Natural killer cell treated with Interleukin-12 subunit alpha and Interleukin-12 subunit beta and Interleukin-15 and Interleukin-18, amount 100 ng/mL, for 72 hours (primary cell): ENCODE measurements at places on chromosomes 7 and 10. TPM values are rescaled to one million over a fixed set of nuclear protein-coding genes. Genes with fewer than 3 reads are reported as not detected.

DNA sequence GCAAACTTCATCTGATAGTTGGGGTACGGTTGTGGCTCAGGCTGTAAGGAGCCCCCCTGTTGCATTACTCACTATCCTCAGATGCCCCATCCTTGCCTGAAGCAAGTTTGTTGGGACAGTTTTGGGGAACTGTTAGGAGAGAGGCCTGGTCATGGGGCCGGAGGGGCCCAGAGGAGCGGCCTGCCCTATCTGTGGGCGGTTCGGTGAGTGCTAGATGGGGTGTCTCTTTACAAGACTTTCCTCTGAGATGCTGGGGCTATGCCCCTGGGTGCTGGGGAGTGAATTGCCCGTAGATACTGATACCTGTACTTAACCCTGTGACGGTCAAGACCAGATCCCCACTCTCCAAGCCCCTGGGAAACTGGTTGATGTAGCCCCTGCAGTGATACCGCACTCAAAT is 12.4 kb downstream of the CUX1 start:
- no peak for DNase-seq

DNA sequence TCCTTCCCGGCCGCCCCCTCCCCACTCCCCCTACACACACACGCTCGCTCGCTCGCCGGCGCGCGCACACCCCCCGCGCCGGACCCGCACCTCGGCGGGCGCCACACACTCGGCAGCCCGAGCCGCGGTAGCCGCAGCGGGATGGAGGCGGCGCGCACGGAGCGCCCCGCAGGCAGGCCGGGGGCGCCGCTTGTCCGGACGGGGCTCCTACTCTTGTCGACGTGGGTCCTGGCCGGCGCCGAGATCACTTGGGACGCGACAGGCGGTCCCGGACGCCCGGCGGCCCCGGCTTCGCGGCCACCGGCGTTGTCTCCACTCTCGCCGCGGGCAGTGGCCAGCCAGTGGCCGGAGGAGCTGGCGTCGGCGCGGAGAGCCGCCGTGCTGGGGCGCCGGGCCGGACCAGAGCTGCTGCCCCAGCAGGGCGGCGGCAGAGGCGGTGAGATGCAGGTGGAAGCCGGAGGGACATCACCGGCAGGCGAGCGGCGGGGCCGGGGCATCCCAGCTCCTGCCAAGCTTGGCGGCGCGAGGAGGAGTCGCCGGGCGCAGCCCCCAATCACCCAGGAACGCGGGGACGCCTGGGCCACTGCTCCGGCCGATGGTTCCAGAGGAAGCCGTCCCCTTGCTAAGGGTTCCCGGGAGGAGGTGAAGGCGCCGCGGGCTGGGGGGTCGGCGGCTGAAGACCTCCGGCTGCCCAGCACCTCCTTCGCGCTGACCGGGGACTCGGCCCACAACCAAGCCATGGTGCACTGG is at the start of gene SORCS3:
SORCS3 (plus strand) TSS at position 104 of the 750 bp plus-strand sequence.
- DNase-seq, result no peak

DNA sequence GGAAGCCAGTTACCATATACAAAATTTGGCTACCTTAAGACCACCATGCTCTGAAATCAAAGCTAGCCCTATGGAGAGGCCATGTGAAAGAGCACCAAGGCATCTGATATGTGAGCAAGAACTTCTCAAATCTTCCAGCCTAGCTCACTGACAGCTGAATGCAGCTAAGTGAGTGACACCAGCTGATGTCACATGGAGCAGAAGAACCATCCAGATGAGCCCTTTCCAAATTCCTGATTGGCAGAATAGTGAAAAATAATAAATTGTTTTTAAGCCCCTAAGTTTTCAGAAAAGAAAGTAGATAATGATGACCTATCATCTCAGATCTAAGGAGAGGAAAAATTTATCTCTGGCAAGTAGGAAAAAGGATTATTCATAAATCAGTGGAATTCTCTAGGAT is 85.6 kb downstream of the CRTAC1 start:
- DNase-seq, result no peak

GRCh38 chr10:96301616-96302015 is 2.6 kb upstream of the DNTT start:
- DNase-seq, result no peak

DNA sequence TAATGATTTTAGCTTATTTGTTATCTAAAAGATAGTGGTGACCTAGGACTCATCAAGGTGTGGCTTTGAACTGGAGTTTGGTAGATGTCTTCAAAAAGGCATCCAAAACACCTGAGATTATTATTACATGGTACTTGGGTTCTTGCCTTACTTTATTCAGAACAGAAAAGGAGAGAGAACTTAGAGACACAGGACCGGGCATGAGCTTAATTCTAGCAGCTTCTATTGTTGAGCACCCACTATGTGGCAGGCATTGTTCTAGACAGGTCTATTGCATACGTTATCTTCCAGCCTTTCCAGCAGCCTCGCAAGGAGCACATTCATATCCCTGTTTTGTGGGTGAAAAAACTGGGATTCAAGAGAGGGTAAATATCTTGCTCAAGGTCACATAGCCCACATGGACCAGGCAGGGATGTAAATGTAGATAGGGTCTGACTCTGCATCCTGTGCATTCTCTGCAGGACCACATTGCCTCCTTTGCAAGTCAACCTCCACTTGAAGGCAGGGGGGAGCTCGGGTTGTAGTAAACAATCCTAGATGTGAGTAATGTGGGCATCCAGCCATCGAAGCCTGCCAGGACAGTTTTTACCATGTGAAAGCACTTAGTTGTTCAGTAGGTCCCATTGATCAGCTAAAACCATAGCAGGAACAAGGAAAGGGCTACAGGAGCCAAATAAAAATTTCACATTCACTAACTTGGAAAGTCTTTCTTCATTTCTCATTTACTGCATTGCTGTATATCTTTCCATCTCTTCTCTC is 551.4 kb downstream of the LRMDA start:
- no peak for DNase-seq

DNA sequence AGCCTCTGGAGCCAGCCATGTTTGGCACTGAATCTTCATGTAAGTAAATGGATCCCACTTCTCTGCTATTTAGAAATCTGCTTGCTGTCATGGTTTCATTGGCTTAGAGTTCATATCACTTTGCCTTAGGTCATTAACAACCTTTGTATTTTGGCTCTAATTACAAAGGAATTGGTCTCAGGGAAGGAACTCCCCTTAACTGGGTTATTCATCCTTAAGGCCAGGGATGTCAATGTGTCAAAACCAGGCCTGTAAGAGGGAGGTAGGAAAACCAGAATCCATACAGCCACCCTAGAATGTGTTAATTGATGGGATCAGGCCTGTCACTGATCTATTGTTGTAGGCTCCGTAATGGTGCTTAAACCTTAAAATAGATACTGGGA is 67.3 kb downstream of the ST7 start:
- DNase-seq, result no peak

DNA sequence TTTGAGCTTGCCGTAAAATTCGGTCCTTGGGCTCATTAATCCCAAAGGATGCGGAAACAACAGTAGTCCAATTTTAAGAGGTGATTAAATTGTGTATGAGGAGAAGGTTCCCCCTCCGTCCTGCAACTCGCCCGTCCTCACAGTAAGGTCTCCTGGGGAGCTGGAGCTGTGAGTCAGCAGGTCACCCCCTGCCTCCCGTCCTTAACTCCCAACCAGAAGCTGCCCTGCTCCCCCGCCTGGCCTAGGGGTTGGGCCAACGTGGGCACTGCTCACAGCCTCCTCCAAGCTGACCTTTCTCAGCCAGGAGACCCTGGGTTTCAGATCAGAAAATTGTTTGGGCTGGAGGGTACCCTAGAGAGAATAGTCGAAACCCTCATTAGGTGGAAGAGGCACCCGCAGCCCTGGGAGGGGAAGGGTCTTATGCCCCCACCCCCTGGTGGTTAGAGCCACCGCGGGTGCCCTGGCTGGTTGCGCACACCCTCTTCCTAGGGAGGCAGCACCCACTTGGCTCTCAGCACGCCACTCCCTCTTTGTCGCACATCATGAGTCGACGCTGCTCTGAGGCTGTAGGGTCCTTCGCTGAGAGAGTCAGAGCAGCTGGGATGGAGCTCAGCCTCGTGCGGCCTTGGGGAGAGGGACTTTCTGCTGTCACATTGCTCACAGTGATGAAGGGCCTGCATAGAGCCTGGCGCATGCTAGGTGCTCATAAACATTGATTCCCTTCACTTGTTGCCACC is 131.2 kb downstream of the TACC2 start:
- DNase-seq, result no peak

- no peak for DNase-seq
Measured at GRCh38 chr10:131937836-131938235, 37.0 kb downstream of the PPP2R2D start.

DNA sequence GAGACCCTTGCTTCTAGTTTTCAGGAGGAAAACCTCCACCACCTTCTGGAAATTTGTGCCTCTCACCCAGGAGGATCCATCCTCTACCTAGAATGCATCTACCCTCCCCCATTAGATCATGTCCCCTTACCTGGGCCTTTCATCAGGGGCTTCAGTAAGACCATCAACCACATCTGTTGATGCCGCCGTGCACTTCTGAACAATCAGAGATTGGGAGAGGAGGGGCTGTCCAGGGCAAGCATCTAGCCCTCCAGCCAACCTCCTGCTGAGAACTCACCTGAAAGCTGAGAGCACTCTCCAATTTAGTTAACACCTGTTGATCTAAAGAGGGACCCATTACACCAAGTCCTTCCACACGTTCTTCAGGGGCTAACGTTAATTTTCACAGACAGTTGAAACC is 57.6 kb upstream of the PIK3CG start:
- no peak for DNase-seq

DNA sequence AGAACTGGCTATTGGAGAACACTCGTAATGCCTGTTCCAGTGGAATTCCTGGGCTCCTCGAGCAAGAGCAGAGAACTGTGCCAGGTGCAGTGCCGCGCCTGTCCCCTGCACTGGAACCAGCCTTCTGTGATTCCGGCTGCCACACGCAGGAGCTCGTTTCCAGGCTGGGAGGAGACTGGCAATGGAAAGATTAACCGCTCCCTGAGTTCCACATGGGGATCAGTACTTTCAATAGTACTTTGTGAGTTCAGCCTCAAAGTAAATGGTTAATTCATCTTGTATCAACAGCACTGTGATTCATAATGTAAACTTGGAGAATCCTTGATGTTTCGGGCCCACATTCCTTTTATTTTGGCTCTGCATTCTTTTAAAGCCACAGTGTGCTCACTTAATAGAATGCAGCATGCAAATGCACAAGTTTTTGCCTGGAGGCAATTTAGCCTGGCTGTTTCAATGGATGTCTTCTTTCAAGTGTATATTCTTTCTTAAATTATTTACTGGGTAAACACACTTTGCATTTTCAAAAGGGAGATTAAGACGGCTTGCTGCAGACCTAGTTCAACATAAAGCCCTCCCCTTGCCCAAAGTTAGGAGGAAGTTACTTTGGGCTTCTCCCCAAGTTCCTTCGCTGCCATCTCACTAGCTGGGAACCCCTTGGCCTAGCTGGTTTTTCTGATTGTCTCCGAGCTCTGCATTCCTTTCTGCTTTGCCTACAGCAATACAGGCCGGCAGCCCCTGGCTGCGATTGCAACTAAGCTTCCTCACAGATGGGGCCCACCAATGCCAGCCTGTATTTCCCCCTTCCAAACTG is 138.1 kb upstream of the TCF7L2 start:
- no peak for DNase-seq

- no peak for DNase-seq
Measured at GRCh38 chr10:51371743-51372142, 297.5 kb downstream of the PRKG1 start.

DNA sequence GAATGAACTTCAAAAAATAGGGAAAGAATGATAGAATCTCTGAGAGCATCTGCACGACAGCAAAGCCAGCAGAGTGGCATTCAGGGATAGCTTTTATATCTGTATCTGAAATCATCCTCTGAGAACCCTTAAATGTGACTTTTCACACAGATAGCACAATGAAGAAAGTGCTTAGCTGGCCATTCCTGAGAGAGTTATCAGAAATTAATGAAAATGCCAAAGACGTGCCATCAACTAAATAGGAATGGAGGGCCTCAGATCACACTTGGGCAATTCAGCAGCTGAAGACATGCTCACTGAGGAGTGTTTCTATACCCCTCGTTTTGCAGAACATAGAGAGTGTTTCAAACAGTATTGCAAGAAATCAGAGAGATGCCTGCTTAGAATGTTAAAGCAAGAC is 51.6 kb downstream of the AKR1B1 start:
- DNase-seq, result no peak

GRCh38 chr10:7264313-7264756 is 146.5 kb downstream of the SFMBT2 start:
- DNase-seq, result no peak

- DNase-seq, result no peak
Measured at GRCh38 chr7:44105832-44106231, 1.7 kb downstream of the AEBP1 start.

- DNase-seq, result no peak
Measured at GRCh38 chr10:21831986-21832820, 171.3 kb downstream of the DNAJC1 start.

- no peak for DNase-seq
Measured at GRCh38 chr10:131184503-131184902, 127.0 kb downstream of the TCERG1L start.

GRCh38 chr7:128197589-128197988 is 43.5 kb upstream of the LEP start:
- DNase-seq, result no peak

GRCh38 chr10:78520737-78521430 is 487.2 kb downstream of the RPS24 start:
- DNase-seq, result no peak

- DNase-seq, result no peak
Measured at GRCh38 chr7:140121326-140121725, 55.5 kb downstream of the KDM7A start.

- peak; percentile 45 for DNase-seq
Measured at GRCh38 chr10:132897516-132898381, 44.6 kb downstream of the CFAP46 start.

DNA sequence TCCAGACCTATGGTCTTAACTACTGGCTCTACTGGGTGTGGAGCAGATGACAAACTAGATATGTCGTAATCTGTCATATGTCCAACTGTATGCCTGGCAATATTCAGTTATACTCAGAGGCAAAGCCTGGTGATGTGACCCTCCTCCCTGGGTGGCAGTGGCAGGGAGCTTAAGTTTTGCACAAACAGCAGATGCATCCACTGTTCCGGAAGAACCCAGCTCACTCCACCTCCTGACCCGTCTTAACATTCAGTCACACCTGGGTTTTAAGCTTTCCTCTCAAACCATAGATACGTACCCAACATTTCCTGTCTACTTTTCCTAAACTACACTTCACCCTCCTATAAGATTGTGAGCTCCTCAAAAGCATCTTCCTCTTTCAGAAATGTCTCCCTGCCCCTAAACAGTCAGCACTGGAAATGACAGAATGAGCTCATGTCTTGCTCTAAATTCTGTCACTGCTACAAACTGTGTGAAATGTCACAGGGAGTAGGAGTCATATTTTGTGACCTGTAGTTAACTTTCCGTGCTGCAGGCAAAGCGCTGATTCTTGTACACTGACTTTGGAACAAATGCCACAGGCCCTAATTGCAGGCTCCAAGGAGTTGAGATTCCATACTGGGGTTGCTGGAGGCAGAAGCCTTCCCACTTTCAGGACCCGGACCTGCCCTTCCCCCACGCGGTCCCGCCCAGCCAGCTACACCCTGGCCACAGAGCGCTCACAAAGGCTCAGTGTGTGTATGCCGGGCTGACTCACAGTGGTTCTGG is 23.9 kb downstream of the SCD start:
- DNase-seq, result peak; percentile 74

Gene NUTM2E
- total RNA-seq, result not detected

Gene PVRIG
- total RNA-seq, result 32.2 TPM

Gene PRKAR1B
- 31.9 TPM for total RNA-seq

Gene SYCE1
- total RNA-seq, result not detected

Gene VWDE
- total RNA-seq, result 0.31 TPM

Gene DGKB
- not detected for total RNA-seq

Gene FAM13C
- not detected for total RNA-seq
